ENCODE measurements at places on chromosomes 16 and 17.

DNA sequence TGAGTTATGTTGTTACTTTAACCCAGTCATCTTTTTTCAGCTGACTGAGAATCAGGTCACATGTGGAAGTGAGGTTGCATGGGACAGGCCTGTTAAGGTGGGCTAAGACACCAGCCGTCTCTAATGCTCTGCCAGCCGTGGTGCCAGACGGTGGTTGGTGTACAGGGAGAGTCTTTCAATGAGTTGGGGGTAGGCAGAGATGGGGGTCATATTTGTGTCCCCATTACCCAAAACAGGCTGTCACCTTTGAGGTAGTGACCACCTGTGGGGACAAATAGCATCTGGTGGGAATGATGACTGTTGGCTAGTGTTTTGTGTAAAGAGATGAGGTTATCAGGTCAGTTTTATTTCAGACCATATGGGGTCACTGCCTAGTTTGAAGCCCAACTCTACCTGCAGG is 1.8 kb downstream of the RPL38 start:
- no peak for DNase-seq

- DNase-seq, result no peak
Observed at GRCh38 chr17:41657176-41657754, 31.4 kb upstream of the EIF1 start.

- no peak for DNase-seq
Observed at GRCh38 chr16:69187446-69188235, 677 bp downstream of the SNTB2 start.

DNA sequence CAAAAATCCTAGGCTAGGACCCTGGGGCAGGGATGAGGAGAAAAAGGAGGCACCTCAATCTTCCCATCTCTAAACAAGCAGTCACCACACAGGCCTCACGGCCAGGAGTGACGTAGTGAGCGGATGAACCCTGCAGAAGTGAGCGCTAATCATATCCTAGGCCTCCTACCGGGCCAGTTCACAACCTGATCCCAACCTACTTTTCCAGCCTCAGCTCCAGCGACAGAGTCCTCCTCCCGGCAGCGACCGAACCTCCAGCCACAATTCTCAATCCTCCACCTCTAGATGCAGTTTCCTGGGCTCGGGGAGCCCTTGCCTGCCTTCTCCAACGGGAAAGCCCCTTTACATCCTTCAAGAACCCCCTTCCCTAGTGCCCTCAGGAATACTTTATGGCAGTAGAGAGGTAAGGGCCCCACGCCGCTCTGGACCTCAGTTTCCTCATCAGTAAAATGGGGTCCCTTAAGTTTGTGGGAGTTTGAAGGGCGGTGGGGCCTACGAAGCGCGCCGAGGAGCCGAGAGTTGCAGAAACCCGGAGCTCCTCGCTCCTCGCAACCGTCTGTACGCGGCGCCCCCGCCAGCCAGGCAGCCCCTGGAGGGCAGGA is 1.4 kb downstream of the ZNF668 start:
- no peak for DNase-seq

DNA sequence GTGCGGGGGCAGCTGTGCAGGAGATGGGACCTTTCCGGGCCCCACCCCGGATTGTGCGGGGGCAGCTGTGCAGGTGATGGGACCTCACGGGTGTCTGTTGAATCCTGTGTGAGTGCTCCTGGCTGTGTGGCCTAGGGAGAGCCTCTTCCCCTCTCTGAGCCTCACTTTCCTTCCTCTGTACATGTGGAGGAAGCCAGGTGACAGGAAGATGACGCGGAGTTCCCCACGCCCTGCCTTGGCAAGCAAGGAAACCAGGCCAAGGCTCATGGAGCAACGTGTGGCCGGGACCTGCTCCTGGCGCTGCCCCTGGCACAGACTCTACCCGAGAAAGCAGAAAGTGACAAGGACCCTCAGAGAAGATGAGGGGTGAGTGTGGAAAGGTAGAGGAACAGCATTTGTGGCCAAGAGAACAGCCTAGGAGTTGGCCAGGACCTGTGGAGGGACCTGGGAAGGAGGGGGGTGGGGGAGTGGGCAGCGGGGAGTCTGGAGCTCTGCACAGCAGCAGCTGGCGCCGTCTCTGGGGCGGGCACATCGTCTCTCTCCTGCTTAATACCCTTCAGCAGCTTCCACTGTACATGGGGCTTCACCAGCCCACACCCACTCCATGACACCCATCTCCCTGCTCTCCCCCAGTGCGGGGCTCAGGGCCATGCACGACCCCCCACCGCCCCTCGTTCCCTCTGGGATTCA is 38.4 kb upstream of the PABPN1L start:
- no peak for DNase-seq

- DNase-seq, result no peak
Observed at GRCh38 chr16:47392081-47392480, 68.8 kb downstream of the ITFG1 start.

DNA sequence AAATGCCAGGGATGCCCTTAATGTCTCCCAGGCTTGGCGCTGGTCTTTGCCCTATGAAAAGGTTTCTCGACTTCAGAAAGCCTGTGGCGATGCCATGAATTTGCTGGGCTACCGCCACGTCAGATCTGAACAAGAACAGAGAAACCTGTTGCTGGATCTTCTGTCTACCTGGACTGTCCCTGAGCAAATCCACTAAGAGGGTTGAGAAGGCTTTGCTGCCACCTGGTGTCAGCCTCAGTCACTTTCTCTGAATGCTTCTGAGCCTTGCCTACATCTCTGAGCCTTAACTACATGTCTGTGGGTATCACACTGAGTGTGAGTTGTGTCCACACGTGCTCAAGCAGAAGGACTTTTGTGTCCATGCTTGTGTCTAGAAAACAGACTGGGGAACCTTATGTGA is 11.4 kb downstream of the CHST4 start:
- DNase-seq, result no peak

DNA sequence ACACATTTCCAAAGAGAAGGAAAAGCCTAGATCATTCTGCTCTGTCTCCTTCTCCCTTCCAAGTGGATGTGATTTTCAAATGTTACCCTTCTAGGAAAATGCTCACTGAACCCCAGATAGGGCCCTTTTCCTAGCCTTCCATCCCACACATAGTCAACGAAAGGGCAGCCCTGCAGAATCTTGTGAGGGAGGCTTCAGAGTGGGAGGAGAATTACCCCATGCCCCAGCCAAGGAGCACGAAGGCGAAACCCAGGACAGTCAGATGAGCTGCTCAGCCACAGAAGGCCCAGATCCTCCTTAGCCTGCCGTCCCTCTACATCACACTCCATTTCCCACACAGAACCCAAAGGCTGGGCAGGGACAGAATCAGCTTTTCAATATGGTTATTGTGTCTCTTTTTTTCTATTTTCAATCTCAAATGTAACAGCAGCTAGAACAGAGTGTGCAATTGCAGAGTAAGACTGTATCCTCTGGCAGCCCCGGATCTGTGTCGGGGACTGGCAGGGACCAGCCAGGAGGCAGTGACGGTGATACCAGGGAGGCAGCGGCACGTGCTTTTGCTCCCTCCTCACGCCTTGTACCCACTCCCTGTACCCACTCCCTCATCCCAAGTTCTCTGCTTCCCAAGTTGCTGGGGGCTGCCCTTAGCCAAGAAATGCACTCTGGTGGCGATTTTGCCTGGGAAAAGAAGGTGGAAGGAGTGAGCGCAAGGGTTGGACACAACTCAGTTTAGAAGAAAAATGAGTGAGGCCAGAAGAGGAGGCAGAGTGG is 3.7 kb upstream of the SDK2 start:
- DNase-seq, result no peak

GRCh38 chr17:1529863-1530262 is 13.5 kb upstream of the INPP5K start:
- no peak for DNase-seq

- no peak for DNase-seq
Observed at GRCh38 chr16:83969771-83970429, 1.9 kb downstream of the NECAB2 start.

GRCh38 chr17:14813649-14814370 is 451.3 kb downstream of the PMP22 start:
- DNase-seq, result no peak

- no peak for DNase-seq
Observed at GRCh38 chr17:62565817-62566216, 61.7 kb upstream of the MRC2 start.

DNA sequence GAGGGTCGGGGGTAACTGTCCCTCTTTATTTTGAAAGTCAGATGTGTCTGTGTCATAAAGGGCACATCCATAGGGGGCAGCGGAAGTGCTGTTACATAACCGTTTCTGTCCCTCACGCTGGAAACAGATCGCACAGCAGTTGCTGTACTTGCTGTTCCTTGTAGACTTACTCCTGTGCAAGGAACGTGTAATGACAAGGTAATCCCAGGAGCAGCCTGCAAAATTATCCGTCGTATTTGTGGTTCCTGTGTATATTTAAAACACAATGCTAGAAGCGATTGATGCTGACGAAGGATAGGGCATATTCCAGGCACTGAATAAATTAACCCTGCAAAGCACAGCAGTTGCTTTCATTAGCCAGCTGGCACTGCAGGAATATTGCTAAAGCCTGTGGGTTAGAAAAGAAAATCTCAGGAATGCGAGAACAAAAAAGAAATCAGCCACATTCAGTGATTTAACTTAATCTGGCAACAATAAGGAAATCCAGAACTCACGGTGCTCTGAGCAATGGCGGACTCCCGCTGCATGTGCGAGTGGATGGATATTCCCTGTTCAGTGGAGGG is 76.2 kb downstream of the SPECC1 start:
- no peak for DNase-seq

DNA sequence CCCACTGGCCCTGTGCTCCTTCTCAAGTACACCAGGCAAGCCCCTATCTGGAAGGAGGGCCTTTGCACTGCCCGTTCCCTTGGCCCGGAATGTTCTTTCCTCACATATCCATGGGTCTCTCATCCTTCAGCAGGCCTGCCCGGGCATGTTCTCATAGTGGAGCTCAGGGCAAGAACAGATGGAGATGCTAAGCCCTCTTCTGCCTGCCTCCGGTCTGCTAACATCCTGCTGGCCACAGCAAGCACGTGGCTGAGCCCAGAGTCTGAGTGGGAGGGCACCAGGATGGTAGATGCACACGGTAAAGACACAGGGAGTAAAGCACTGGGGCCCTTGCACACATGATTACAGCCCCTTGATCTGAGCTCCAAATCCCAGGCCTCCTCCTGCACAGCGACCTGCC is 19.8 kb upstream of the ANKRD40CL start:
- no peak for DNase-seq

DNA sequence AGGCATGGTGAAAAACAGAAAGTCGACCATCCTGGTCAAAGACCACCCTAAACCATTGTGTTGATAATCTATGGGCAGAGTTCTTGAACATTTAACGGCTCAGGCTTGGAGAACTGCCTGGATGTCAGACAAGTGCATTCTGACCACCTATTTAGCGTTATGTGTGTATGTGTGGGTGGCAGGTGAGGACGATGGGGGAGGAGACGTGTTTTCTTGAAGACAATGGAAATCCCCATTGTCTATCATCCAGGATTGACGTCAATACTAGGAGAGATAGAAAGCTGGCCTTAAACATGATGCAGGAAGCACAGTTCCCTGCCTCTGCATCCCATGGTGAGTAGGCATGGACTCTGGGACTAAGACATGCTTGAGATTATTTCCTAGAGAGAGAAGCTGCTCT is 157.4 kb upstream of the MAF start:
- no peak for DNase-seq

DNA sequence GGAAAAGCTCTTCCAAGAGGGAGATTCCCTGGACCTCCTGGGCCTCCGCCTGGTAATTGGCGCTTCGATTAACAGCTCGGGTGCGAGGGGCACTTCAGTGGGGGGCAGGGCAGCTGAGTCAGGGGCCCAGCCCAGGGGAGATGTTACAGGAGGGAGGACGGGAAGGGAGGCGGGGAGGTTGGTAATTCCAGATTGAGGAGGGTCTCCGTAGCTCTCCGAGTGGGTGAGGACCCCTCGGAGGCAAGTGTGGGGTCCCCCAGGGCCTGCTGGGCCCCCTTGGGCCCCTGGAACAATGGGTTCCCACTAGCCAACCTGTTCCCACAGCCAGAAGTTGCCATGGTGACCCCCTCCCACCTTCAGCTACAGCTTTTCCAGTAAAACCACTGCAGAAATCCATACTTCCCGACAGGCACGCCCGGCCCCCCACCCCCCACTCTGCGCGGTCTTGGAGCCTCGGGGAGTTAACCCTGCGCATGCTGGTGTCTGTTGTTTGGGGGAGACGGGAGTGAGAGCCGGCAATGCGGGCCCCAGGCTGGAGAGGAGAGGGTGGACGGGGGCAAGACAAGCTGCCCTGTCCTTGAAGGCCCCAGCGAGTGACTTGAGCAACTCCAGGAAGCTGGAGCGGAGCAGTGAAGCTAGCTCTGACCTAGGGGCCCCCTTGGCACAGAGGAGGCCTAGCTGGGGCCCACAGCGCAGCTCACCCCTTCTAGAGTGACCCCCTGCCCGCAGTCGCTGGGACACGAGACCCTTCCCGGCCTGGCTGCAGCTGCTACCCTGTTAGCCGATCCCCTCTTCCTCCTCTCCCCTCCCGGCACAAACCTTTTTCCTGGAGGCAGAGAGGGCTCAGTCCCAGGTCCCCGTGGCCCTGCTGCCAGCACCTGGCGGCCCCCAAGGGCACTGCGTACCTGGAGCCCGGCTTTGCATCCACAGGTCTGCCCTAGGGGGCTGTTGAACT is 37.8 kb downstream of the TMEM235 start:
- DNase-seq, result no peak

DNA sequence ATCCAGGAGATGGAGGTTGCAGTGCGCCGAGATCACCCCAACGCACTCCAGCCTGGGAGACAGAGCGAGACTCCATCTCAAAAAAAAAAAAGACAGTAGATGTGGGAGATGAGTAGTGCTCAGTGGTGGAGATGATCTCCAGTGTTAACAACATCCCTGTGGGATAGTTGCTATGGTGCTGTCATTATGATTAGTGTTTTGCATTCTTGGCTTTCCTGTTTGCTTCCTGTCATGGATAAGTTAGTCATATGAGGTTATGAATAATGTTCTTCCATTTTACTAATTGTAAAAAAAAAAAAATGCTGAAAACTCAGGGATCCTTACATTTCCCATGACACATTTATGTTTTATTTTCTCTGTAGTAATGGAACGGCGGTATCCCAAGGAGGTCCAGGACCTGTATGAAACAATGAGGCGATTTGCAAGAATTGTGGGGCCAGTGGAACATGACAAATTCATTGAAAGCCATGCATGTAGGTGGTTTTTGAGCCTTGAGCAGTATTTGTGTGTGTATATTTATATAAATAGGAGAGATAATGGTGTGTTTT is 24.5 kb upstream of the DUSP14 start:
- DNase-seq, result no peak

All from forelimb muscle (tissue), 1 donor.